ENCODE measurements at places on chromosomes 4 and X.

DNA sequence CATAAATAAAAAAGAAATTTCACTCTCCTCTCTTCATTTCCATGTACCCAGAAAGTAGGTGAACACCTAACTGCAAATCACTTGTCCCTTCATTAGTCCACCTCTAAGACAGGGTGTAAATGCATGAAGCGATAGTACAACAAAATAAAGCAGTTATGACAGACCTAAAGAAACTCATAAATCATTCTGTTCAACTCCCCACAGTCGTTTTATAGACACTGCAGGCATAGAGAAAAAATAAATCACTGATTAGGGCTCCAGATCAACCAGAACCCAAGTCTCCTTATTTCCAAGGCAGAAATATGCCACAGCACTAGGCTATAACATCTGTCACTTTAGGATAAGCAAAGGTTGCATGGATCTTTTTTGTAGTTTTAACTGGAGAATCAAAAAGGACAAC, 3.0 kb downstream of the RASGEF1B start:
- no peak for DNase-seq

GRCh38 chr4:176013476-176014247, 52.0 kb upstream of the WDR17 start:
- no peak for DNase-seq

- peak; percentile 22 for DNase-seq
Observed at GRCh38 chr4:20127626-20128025, 124.1 kb upstream of the SLIT2 start.

- DNase-seq = peak; percentile 21
Observed at GRCh38 chr4:147735413-147736301, 3.8 kb downstream of the ARHGAP10 start.

GRCh38 chrX:56107320-56107719, 124.8 kb upstream of the KLF8 start:
- no peak for DNase-seq

GRCh38 chr4:66328803-66329574, 658.7 kb upstream of the EPHA5 start:
- DNase-seq = no peak

DNA sequence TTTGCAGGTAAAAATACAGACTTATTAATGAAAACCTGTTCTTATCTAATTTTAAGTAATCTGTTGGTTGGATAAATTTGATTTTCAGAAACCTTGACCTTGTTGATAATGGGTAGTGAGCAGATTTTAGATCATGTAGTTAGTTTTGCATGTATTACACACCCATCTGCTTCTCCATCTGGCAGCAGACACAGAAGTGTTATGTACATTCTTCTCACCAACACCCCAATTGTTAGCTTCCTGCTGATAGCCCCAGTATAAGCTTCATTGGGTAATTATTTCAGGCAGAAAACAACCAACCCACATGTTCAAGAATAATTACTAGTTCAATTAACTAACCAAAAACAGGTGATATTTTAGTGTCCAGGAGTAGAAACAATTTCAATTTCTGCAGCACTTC, 1740.5 kb upstream of the AGA start:
- no peak for DNase-seq

DNA sequence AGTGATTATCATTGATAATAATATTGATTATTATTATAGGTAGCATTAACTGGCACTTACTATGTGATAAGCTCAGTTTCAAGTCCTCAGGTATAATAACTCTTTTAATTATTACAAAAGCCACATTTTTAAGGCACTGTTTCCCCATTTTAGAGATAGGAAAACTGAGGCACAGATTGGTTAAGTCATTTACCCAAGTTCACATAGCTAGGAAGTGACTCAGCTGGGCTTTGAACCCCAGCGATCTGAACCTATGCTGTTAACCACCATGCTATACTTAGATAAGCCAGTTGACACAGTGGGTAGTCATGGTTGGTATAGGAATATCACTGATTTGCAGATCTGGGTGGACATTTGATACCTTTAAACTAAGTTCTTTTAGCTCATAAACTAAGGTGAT, 110.4 kb downstream of the FRAS1 start:
- no peak for DNase-seq

DNA sequence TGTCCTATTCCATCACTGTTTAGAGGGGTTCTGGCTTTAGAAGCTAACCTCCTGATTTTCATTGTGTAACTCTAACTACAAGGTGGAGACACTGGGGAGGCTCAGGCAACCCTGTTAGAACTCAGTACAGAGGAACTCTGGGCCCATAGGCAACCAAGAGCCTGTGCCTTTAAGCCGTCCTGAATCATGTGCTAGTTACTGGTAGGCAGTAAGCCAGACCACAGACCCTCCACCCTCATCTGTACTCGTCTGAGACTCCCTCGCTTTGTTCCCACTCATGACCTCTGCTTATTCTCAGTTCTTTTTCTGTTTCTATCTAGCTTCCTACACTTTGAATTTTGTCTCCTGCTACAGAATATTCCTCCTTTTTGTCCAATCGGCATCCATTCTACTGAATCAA, 31.4 kb downstream of the TBC1D1 start:
- peak; percentile 77 for DNase-seq

- DNase-seq = no peak
Observed at GRCh38 chr4:24783506-24783905, 11.9 kb upstream of the SOD3 start.

DNA sequence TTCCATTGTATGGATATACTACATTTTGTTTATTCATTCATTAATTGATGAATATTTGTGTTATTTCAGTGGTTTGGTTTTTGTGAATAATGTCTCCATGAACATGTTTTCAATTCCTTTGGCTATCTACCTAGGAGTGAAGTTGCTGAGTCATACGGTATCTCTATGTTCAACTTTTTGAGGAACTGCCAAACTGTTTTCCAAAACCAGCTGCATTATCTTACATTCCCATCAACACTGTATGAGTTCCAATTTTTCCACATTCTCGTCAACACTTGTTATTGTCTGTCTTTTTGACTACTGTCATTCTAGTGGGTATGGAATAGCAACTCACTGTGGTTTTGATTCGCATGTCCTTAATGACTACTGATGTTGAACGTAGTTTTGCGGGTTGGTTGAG, 388.6 kb upstream of the MAGEB2 start:
- DNase-seq = peak; percentile 9

DNA sequence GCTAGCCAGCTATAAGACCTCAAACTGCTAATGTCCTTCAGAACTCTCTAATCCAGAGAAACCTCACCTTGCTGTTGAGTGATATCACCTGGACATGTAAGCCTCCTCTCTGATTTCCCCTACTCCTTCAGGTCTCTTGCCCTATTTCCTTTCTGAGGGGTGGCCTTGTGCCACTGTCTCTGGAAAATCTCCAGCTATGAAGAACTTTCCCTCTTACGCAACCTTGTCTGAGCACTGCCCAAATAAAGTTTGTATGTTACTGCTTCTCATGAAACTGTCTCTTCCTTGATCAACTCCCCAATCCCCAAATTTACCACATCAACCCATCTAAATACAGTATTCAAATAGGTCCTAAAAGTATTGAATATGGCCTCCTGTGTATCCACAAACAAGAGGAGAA, 53.5 kb upstream of the VEGFD start:
- DNase-seq = peak; percentile 5

DNA sequence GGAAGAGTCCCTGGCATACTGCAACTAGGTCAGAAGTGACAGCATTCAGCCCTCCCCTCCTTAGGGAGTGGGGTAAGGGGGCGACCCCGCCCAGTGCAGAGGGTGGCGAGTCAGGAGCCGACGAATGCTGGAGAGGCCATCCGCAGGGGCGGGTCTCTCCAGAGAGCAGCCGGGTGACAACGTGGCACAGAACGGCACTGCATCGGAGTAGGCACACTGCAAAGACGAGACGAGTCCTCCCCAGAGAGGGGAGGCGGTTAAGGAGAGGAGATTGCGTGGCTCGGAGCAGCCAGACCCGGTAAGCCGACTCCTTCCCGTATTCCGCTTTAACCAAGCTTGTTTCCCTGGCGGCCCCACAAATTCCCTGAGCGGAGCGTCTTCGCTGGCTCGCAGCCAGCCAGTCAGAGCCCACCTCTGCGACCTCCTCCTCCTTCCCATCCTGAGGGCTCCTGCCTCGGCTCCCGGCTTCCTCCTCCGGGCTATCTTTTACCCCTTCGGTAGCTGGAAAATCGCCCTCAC, 54.9 kb downstream of the LINC00632 start:
- peak; percentile 37 for DNase-seq

GRCh38 chr4:1599491-1600210, 84.5 kb downstream of the FAM53A start:
- no peak for DNase-seq

GRCh38 chr4:94880956-94881355, 123.2 kb downstream of the BMPR1B start:
- peak; percentile 80 for DNase-seq
